Ureter (tissue), 1 donor: ENCODE measurements at places on chromosomes 2 and 18.

- DNase-seq: no peak
Measured at GRCh38 chr2:206000776-206001175, 85.2 kb downstream of the INO80D start.

DNA sequence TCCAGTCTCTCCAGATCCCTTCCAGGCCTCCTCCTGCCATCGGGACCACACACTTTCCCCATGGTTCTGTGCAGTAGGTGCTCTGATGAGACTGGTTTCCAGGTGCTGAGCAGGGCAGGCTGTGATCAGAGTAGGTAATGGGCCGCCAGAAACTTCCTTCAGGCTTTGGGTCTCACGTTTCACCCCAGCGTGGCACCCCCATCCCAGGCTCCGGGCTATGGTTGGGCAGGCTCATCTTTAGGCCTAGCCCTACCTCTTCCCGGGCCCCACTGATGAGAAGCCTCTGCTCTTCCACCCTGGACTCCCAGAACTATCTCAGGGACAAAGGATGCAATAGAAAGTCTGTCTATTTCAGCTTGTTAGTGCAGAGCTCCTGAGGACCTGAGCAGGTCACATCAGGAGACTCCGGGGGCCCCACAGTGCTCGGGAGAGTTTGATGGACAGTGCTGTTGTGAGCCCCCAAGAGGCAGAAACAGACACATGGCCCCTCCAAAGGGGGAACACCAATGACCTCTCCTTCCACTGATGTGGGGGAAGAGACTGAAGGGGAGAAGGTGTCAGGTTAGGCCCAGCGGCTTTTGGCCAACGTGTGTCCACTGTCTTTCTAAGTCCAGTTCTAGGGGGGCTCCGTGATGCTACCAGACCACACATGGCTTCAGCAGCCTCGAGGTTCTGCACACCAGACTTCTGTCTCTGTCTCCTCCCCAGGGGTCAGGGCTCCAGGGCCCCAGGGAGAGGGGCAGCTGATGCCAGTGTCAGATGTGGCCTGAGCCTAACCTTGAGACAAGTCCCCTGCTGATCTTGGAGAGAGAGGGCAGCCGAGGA is 5.8 kb upstream of the PROM2 start:
- DNase-seq: peak; percentile 32

DNA sequence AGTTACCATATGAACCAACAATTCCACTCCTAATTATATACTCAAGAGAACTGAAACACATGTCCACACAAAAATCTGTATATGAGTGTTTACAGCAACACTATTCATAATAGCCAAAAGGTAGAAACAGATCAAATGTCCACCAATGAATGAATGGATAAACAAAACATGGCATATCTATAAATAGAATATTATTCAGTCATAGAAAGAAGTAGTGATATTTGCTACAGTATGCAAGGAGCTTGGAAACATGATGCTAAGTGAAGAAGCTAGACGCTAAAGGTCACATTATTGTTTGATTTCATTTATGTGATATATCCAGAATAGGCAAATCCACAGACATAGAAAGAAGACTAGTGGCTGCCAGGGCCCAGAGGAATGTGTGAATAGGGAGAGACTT is 92.0 kb downstream of the RTTN start:
- DNase-seq: no peak

DNA sequence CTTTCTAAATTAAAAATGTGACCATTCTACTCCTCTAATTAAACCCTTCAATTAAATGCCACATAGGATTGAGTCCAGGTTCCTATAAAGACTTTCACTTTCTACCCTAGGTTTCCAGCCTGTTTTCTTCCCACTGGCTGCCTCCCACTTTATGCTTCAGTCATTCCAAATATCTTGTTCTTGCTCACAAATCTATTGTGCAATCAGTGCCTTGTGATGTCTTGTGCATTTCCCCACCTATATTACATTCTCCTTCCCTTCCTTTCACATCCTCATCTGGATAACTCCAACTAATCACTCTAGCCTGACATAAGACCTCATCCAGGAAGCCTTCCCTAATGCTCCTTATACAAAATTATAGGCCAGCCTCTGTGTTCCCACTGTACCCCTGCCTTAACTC is 281.7 kb upstream of the LRATD1 start:
- no peak for DNase-seq

GRCh38 chr2:219995399-219995798 is 368.0 kb downstream of the SLC4A3 start:
- no peak for DNase-seq

DNA sequence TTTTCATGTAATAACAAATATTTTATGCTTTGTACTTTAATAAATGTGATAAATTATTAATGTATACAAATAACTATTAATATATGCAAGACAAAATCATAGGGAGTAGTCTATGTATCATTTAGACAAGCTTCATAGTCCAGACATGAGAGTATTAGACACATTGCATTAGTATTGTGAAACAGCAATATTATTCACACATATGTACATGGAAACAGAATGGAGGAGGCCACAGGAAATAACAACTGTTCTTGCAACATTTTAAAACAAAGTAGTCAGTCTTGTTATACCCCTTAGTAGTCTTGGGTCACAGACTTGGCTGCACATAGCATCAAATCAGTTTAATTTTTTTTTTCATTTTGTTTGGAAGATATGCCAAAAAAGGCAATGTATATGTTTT is 15.8 kb downstream of the DSC1 start:
- DNase-seq: no peak

DNA sequence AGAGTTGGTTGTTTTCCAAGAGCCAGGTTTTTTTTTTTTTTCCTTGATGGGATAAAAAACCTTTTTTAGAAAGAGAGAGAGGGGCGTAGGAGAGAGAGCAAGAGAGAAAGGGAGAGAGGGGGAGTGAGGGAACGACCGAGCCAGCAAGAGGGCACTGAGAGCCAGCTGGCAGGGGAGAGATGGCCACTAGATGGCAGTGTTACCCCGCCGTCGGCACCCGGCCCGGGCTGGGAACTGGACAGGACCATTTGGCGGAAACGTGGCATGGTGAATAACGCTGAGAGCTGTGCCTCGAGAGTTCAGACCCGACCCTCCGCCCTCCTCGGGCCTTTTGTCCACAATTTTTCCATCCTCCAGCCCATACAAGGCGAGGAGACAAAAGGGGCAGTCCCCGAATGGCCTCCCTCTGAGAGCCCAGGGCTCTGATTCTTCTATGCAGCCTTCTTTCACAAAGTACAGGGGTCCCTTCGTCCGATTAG is 286.7 kb upstream of the VRK2 start:
- DNase-seq: peak; percentile 90

GRCh38 chr2:60627412-60627811 is 74.0 kb upstream of the BCL11A start:
- no peak for DNase-seq

DNA sequence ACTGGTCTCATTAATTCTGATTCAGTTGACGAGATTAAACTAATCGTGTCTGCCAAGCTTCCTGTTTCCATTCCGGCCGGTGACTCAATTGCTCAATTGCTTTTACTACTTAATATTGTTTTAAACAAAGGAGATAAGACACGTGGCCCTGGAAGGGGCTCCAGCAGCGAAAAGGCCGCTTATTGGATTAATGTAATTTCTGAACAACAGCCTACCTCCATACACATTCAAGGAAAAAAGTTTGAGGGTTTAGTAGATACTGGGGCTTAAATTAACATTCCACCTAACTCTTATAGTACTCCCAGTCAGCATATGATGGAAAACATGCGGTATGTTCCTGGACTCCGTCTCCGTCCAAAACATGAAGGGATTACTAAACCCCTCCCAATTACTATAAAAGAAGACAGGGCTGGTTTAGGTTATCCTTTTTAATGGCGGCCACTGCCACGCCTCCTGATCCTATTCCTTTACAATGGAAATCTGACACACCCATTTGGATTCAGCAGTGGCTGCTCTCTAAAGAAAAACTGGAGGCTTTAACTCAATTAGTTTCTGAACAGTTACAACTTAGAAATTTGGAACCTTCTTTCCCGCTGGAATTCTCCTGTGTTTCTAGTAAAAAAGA is 27.1 kb downstream of the VPS54 start:
- DNase-seq: no peak

DNA sequence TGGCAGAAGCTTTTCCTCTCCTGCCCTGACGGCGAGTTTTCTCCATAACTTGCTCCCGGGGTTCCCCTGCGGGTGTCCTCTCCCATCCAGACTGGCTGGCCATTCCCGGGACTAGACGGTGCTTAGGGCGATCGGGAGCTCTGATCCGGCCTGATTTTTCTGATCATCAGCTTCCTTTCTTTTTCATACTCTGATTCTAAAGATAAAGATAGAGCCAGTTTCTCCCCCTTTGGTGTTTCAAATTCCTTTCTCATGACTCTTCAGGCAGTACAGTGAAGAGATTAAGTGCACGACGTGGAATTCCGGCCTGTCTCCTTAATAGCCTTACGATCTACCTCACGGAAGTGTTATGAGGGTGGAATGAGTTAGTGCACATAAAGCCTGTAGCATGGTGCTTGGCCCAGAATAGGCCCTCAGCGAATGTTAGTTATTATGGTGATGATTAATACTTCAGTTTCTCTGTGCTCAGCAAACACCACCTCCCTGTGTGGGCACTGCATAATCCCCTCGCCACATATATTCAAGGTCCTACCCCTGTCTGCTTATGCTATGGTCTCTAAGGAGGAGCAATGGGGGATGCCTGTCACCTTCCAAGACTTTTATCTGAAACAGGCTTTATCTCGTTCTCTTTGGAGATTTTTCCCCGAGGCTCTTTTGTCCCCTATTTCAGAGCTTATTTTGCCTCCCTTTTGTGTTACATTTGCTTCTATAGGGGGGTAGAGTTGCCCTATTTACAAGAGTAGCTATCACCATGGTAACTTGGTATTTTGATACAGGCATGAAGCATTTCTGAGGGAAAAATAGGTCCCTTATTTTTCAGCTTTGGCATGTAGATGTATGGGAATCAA is 254.8 kb downstream of the CDH2 start:
- DNase-seq: no peak

DNA sequence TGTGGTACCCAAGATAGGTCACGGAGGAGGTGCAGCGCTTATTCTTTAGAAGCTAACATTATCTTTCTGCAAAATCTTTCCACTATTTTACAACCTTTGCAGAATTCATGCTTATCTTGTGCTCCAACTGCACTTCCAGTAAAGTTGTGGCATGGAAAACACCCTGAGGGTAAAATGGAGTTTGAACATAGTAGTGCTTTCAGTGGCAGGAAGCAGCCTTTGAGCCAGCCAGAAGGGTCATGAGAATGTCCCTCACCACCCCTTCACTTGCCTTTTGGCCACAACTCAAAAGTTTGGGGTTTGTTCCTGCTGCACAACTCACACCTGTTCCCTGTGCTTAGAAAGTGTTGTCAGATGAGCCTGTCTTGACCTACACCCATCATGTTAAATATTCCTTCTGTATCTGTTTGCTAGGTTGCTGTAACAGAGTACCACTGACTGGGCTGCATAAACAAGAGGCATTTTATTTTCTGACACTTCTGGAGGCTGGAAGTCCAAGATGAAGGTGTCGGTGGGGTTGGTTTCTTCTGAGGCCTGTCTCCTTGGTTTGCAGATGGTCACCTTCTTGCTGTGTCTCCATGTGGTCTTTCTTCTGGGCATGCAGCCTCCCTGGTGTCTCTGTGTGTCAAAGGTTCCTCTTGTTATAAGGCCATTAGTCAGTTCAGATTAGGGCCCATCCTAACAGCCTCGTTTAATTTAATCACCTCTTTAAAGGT is 194.1 kb downstream of the SMAD7 start:
- DNase-seq: no peak

GRCh38 chr18:45337477-45337876 is 277.8 kb upstream of the SLC14A2 start:
- no peak for DNase-seq

- no peak for DNase-seq
Measured at GRCh38 chr2:205069928-205070327, 524.7 kb downstream of the PARD3B start.

GRCh38 chr2:73907840-73908452 is 15.1 kb downstream of the ACTG2 start:
- no peak for DNase-seq

GRCh38 chr2:173966274-173967098 is 1.3 kb upstream of the SP3 start:
- DNase-seq: no peak

DNA sequence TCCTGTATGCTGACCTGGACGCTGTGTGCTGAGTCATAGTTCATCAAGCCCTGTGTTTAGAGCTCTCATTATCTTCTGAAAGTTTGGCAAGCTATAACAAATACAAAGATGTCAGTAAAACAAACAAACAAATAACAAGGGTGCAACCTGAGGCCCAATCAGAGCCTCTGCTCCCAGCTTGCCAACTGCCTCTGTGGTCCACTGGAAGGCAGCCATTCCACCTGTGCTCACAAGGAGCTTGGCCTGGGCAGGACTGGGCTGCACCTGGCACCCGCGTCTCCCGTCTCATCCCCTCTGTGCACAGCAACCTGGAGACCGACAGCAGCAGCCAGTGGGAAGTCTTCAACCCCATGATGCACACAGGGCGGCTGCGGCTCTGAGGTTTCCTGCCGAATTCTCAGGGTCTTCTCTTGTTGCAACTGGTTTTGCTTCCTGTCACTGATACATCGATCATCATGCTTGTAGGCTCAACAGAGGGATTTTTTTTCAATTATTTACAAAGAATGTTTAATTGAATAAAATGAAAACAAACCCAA is 97.8 kb downstream of the TMEM18 start:
- DNase-seq: peak; percentile 29

- DNase-seq: no peak
Measured at GRCh38 chr2:48651158-48651790, 33.6 kb downstream of the GTF2A1L start.

- DNase-seq: no peak
Measured at GRCh38 chr2:204018717-204019116, 82.2 kb downstream of the ICOS start.

DNA sequence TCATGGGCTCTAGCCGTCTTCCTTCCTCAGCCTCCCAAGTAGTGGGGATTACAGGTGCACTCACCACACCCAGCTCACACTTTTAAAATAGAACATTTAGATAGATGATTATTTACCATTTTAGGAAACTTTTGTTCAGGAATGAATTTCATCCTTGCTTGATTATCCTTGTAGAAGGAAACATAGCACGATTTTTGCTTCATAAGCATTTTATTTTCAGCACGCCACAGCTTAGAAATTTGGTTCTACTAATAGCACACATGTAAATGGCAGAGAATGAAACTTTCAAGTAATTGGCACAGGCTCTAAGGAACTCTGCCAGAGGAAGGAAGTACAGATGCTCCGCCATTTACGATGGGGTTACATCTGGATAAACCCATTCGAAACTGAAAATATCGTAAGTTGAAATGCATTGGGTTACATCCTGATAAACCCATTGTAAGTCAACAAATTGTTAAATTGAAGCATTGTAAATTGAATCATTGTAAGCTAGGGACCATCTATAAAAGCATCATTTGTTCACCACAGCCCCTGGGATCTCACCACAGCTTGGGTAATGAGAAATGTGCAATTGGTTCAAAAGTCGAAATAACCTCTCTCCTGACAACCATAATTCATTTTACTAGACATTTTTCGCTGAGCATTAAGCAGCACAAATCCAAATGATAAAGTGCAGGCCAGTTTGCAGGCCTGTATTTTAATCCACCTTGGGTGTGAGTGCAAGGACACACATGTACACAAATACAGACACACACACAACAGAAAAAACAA is 33.2 kb downstream of the FRZB start:
- no peak for DNase-seq
